ENCODE measurements at places on chromosomes 6 and 20.
A peak's percentile ranks its signal among the peaks of the same experiment; 100 is the strongest.

DNA sequence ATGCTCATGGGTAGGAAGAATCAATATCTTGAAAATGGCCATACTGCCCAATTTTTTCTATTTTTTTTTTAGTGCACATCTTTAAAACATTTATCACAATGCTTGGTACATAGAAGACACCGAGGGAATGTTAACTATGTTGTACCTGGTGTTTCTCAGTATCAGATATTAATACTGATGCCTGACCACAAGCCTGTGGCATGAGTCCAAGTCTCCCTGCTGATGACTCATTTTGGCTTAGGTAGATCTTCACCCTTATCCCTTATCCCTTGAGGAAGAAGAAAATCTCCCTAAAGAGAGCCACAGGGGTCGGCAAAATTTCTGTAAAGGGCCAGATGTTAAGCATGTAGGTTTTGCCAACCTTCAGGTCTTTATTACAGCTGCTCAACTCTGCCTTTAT lies 14.5 kb downstream of the CD109 start:
- DNase-seq, result no peak

- DNase-seq, result no peak
Measured at GRCh38 chr6:56790414-56790813, 147.7 kb upstream of the DST start.

DNA sequence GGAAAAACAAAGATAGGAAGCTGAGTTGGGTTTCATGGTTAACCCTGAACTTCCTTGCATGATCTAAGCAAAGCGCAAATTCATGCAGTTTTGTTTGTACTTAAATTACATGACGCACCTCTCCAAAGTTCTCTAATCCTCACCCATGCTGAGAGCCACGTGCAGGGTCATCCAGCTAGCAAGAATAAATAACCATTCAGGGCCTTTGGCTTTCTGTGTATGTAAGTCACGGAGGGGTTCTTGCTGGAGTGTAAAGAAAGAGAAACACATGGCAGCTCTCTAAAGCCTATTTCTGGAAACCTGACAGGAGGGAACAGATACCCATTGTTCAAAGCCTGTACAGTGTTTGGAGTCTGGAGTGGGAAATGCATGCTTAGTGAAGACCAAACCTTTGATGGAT lies 171.7 kb upstream of the CCN2 start:
- DNase-seq, result peak; percentile 59

- DNase-seq, result peak; percentile 28
Measured at GRCh38 chr6:157092736-157093135, 230.6 kb downstream of the TMEM242 start.

DNA sequence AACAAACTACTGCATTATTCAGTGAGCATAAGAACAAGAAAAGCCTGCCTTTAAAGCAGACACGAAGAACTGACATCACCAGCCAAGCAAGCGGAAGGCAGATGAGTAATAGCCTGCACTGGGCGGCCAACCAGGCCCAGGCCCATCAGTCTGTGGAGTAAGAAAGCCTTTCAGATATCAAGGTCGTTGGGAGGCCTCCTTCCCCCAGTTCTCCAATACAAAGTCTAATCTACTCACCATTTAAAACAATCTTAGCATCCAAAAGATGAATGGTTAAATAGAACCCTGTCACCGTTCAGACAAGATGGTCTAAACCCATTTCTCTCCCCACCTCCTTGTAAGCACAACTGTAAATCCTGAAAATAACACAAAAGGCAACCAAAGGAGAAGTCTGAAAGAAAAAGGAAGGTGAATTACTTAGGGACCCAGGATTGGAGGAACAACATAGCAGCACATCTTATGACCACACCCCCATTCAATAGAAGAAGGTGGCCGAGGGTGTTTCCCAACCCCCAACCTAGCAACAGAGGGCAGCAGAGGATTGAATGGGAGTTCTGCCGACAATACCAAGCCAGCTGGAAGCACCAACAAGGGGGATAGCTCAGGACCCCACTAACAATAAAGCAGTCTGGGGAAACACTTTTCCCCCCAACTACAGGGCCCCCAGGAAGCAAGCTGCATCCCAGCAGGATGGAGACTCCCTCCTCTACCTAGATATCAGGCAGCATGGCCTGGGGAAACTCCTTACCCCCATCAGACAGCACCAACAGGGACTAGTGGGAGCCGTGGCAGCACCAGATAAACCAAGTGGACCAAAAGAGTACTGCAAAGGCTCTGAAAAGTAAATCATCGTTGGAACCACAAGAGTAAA lies 67.9 kb downstream of the ZHX3 start:
- no peak for DNase-seq
